ENCODE measurements at places on chromosomes 7 and 10. TPM values are rescaled to one million over a fixed set of nuclear protein-coding genes. Genes with fewer than 3 reads are reported as not detected.

The BCCIP gene
- total RNA-seq: 64.8 TPM

The ARMH3 gene
- 7.8 TPM for total RNA-seq

The NUTM2A gene
- 0.18 TPM for total RNA-seq

- H3K27me3 ChIP-seq: no peaks in the 10 kb centered on the region
- no peak overlapping the region for H3K27ac ChIP-seq
- peaks cover 11% of the 10 kb centered on the region for H3K4me1 ChIP-seq
- no peak overlapping the region for H3K4me3 ChIP-seq
- DNase-seq: peak; percentile 64
Measured at GRCh38 chr10:89481662-89482061, 53.7 kb downstream of the SLC16A12 start.

- no peaks in the 10 kb centered on the region for H3K4me1 ChIP-seq
- H3K4me3 ChIP-seq: no peak overlapping the region
- H3K27me3 ChIP-seq: peaks cover 56% of the 10 kb centered on the region
- DNase-seq: no peak
- no peak overlapping the region for H3K27ac ChIP-seq
Measured at GRCh38 chr10:42939685-42940366, 137.0 kb upstream of the RET start.

GRCh38 chr10:110525349-110526260 lies 27.9 kb downstream of the DUSP5 start:
- H3K4me3 ChIP-seq: no peak overlapping the region
- H3K4me1 ChIP-seq: peaks cover 51% of the 10 kb centered on the region
- peak; percentile 64 for DNase-seq
- H3K27me3 ChIP-seq: no peaks in the 10 kb centered on the region

Data from PC-3 (cell line).